Stimulated activated CD8-positive, alpha-beta memory T cell treated with anti-CD3 and anti-CD28 coated beads, Interleukin-12 subunit alpha, Interleukin-12 subunit beta, amount 100 ng/mL, for 4 hours (primary cell): ENCODE measurements at places on chromosomes 6 and 20.

- peak; percentile 28 for DNase-seq
These were observed 530 bp downstream of the TDP2 start for GRCh38 chr6:24666097-24666640.

DNA sequence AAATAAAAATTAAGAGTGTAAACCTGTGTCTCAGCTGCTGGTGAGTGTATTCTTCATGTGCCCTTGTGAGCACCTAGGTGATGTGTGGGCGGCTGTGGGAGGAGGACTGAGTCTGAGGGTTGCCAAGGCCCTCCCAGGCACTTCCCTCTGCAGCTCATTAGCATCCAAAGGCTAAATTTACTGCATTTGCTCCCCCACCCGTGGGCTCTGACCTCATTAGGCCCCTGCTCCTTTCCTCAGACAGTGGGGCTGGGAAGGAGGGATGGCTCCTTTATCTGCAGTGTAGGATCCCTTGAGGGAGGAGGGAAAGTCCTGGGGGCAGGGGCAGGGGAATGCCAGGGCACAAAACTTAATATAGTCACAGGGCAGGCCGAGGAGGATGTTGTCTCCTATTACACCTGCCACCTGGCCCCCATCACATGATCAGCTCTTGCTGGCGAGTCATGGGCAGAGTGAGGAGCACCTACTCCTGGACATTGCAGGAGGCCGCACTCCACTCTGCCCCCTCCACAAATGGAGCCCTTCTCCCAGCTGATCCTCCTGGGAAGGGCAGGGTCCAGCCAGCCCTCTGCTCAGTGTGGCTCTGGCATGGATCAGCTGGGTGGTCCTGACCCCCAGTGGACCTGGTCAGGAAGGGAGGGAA lies 133.2 kb downstream of the MRPL14 start:
- DNase-seq, result no peak

DNA sequence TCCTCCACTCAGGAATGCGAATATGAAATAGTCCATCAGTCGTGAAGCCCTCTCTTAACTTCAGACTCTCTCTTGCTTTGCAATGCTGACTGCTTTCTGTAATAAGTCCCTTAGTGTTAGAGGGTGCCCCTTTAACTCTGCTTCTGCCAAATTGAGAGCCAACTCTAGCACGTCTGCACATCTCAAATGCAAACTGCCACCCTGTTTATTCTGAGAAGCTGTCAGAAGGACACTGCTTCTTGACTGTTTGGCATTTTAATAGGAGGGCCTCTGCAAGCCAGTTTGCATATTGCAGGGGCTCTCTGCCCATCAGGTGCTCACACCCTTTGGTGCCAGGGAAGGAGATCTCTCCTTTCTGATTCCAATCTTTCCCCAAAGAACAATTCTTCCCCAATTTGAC lies 589.8 kb upstream of the CDH4 start:
- DNase-seq, result no peak

- DNase-seq, result no peak
These were observed 76.6 kb downstream of the SOD2 start for GRCh38 chr6:159616456-159616855.

- DNase-seq, result no peak
These were observed 23.0 kb downstream of the ZSCAN31 start for GRCh38 chr6:28312939-28313338.

GRCh38 chr6:148681666-148682065 lies 65.2 kb upstream of the UST start:
- no peak for DNase-seq

DNA sequence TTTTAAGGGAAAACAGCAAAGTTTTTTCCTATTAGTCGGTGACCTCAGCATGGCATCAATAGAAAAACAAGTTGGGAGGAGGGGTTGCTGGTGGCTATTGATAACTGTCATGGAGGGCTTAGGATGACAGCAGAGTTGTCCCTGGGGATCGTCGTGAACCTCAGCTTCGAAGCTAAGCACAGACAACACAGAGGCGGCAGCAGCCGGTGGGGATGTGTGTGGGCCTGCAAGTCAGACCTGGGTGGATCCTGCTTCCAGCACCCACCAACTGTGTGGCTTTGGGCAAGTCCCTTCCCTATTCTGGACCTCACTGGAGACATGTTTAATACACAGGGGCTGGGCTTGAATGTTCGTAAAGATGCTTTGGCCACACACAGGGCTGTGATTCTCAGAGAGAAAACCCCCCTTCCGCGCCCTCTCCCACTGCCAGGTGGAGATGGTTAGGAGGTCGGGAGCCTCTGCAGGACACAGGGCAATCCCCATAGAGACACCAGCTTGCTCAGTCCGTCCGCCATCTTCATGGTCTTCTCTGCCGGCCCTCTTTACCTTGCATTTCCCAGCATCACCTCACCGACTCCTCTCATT lies 83.1 kb upstream of the TOX2 start:
- no peak for DNase-seq

- no peak for DNase-seq
These were observed 14.6 kb downstream of the GCLC start for GRCh38 chr6:53530346-53530745.

GRCh38 chr6:13694562-13694961 lies 17.1 kb downstream of the RANBP9 start:
- no peak for DNase-seq

DNA sequence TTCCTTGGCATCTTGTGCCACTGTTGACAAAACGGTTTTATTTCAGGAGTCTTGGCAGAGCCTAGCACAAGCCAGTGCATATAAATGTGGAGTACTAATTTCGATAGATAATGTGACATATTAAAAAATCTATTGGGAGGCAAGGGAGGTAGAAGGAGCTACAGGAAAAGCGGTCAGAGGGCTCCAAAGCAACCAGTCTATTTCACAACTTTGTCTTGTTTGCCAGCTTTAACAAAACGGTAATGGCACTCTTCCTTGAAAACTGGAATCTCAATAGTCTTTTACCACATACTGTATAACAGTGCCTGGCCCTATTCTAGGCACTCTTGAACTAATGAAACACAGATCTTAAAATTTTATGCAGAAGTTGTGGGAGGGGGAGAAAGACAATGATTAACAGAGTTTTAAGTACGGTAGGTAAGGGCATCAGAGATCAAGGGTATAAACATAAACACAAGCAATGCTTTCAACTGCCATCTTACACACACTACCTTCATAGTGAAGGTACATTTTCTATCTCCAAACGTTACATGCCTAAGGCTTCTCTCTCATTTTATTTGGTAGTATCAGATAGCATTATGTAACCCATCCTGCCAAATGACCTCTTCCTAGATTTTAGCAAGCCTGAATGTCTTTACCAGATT lies 33.5 kb upstream of the SYNCRIP start:
- no peak for DNase-seq

GRCh38 chr20:1174787-1175186 lies 10.0 kb downstream of the TMEM74B start:
- no peak for DNase-seq

- no peak for DNase-seq
These were observed 4.4 kb upstream of the VIP start for GRCh38 chr6:152746172-152746553.

GRCh38 chr6:70956191-70956450 lies 739 bp downstream of the B3GAT2 start:
- no peak for DNase-seq
